ENCODE measurements at places on chromosomes 6 and 20. TPM values are rescaled to one million over a fixed set of nuclear protein-coding genes. Genes with fewer than 3 reads are reported as not detected.

DNA sequence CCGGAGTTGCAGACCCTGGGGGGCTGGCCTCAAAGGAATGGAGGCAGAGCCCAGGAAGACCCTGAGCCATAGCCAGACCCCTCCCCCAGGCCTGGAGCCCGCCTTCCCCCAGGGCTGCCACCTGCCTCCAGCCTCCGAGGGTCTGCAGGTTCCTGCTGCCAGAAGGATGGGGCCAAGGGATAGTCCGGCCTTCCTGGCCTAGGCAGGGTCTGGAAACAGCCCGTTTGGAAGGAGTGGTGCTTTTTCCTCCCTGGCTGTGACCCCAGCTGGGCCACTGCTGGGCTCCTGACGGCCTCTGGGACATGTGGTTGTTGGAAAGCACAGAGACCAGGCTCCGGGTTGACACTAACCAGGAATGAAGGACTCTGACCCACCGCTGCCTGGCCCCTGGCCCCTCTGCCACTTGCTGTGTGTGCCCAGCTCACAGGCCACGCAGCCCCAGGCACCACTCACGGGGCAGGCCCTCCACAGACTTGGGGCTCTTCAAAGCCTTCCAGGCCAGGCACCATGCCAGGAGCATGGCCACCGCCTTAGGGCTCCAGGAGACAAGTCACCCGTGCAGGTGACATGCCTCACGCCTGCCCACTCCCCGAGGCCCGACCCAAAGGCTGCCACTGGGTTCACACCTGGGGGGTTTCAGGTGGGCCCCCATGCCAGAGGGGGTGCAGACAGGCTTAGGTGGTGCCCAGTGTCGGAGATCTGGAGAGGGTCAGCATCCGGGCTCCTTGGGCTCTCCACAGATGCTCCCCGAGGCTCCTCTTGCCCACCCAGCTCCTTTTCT, 3.9 kb upstream of the LAMA5 start:
- no peak for DNase-seq

DNA sequence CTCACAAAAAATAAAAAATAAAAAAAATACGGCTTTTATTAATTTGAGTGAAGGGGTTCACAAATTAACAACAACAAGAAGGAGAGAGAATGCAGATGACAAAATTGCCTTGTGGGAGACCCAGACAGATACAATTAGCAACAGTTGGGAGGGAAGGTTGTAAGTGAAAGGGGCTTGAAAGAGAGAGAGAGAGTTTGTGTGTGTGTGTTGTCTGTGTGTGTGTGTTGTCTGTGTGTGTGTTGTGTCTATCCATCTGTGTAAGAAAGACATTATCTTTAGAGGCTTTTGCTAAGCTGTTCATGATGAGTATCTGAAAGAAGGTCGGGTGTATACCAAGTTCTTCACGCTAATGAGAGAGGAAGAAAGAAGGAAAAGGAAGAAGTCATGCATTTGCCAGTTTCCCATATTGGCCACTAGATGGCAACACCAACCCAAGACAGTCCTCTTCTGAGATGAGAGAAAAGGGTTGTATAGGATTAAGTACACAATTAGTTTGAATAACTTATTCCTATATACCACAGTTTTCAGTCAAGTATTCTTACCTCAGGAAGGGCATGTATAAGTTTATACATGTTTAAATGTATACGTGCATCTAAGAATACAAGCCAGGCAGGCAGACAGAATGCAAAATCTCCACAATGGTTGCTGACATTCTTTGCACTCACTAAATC, 63.7 kb upstream of the CD2AP start:
- peak; percentile 85 for DNase-seq

DNA sequence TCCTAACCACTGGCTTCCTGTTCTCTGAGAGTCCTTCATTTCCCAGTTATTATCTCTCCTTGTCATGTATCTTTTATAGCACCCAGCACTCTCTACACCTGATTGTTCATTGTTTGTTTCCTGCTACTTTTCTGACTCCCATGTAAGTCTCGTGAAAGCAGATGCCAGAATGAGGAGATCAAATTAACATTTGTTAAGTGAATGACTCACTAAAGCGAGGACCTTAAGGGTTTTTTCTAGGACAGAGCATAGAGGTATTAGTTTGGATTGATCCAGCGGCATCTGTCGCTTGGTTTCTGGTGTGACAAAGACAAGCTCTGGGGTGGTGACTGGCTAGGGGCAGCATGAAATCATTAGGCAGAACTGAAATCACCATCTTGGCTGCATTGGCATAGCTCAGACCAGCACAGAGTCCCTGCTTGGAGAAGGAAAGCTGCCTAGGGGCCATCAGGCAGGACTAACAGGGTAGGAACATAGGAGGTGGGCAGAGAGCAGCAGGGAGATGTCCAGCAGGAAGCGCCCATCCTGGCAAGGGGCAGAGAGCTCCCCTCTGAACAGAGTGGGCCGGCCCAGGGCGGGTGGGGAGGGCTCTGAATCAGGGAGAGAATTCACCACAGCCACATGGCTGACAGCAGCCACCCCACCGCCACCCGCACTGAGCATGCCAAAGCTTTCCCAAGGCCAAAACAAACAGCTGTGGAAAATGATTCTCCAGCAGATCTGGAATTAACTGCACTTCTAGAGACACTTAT, 97.1 kb upstream of the CEP85L start:
- DNase-seq, result no peak

DNA sequence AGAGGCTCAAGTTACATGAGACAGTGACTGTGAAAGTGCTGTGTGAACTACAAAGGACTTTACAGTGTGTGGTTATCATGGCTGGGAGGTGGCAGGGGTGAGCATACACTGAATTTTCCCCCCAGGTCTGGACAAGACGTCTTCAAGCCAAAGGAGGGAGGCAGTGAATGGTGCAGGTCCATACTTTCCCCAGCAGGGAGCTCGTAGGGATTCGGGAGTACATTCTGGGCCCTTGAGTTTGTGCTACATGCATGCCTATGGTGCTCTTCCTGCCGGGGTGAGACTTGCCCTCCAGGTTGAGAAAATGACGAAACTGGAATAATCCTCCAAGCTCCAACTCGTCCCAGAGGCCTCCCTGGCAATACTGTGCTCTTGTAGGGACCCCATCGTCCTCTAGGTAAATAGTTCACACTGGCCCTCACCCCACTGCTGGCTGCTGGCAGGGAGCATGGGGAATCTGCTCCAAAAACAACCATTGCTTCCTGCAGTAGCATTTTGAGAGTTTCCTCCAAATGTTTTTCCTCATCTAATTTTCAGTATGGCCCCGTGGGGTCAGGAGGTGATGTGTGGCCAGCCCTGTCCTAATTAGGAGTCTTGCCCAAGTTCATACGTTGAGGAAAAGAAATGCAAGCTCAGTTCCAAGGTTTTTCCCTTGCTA, 57.6 kb downstream of the ZNF831 start:
- no peak for DNase-seq

The SLC17A2 gene
- polyA plus RNA-seq, result not detected
